Umbilical cord (tissue), 2 donors: ENCODE measurements at places on chromosomes 2 and 18. TPM values are rescaled to one million over a fixed set of nuclear protein-coding genes. Genes with fewer than 3 reads are reported as not detected.
A peak's percentile ranks its signal among the peaks of the same experiment; 100 is the strongest.

- no peak for DNase-seq
Observed at GRCh38 chr2:213288913-213289700, 4.8 kb downstream of the SPAG16 start.

Gene EMILIN1
- total RNA-seq, result 287 TPM

DNA sequence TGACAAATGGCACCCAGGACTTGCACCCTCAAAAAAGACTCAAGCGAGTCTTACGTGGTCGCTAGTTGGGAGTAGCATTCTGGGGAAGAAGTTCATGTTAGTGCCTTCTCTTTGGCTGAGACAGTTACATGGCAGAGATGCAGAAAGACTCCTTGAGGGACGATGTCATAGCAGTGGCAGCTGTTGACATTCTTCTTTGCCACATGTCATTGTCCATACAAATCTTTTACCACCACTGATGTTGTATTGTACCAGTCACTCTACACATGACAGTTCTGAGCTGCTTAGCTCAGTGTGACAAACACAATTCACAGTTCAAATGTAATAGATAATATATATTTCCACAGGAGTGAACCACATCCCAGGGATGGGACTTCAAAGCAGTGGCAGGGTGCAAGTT is 197.1 kb downstream of the TCF4 start:
- no peak for DNase-seq

DNA sequence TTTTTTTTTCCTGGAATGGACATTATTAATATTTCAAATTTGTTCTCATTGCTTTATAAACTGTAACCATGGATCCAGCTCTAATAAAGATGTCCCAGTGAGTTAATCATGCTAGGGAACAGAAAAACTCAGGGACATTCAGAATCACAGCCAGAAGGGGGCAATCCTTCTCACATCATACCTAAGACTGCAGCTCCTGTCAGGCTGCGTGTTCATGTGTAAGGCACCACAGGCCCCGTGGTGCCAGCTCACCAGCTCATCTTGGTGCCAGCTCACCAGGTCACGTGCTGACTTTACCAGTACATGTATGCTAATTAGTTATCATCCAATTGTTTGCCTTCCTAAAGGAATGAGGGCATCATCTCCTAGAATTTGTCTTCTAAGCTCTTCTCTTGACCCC is 84.7 kb upstream of the NEDD4L start:
- DNase-seq, result peak; percentile 32

Gene IL36A
- not detected for total RNA-seq

Gene NYAP2
- 0.96 TPM for total RNA-seq

Gene PROM2
- total RNA-seq, result 2.4 TPM

DNA sequence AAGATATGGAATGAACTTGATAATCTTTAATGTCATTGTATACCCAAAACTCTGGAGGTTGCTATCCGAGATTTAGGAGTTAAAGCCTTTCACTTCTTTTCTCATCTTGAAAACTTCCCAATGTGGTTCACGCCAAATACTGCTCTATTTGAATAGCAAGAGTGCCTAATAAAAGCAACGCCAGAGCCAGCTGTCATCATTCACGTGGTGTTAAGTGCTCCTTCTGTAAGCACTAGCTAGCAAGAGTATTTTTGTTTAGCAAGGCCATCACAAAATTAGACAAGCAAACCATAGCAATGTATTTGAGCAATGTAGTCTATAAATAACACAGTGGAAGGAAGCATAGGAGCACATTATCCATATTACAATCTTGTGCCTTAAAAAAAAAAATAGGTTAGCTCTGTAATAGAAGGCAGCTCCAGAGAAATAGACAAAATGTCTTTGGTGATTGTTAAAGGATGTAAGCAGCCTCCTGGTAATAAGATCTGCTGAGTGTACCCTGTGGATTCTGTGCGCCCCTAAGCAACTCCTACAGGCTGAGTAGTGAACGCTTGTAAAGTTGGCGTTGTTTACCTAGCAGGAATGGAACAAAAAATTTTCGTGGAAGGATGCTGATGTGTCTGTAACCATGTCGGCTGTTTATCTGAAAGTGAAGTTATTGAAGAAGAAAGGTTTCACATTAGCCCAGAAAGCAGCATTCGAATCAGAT is 518.0 kb downstream of the CNTNAP5 start:
- DNase-seq, result peak; percentile 24

Gene FSHR
- not detected for total RNA-seq
